ENCODE measurements at places on chromosomes 11 and 22.

- DNase-seq: no peak
Observed at GRCh38 chr11:61087426-61088119, 14.7 kb upstream of the CD5 start.

DNA sequence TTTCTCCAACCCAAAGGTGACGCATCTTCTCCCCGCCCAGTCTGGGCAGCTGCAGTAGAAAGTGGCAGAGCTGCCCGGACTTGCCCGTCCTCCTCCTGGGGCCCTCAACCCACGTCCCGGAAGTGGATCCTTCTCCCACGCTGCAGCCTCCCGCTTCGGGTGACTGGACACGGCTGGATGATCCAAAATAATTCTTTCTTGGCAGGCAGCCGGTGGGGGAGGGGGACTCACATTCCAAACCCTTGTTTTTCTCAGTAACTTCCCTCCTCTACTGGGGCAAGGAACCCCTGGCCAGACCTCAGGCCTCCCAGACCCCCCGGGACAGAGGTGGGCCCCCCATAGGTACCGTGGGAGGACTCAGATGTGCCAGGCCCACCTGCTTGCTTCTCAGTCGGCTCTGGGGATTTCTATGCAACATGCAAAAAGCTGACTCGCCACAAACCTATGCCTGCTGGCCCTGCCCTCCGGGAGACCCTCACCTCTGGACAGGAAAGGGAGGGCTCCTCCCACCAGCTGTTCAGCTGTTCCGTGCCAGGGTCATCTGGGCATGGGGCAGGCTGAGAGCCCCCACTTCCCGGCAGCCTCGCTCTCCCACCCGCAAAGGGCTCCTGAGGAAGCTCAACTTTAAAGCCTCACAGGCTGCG lies 1.4 kb downstream of the PLXNB2 start:
- no peak for DNase-seq

- no peak for DNase-seq
Observed at GRCh38 chr11:83161610-83162199, 4.8 kb downstream of the PCF11 start.

DNA sequence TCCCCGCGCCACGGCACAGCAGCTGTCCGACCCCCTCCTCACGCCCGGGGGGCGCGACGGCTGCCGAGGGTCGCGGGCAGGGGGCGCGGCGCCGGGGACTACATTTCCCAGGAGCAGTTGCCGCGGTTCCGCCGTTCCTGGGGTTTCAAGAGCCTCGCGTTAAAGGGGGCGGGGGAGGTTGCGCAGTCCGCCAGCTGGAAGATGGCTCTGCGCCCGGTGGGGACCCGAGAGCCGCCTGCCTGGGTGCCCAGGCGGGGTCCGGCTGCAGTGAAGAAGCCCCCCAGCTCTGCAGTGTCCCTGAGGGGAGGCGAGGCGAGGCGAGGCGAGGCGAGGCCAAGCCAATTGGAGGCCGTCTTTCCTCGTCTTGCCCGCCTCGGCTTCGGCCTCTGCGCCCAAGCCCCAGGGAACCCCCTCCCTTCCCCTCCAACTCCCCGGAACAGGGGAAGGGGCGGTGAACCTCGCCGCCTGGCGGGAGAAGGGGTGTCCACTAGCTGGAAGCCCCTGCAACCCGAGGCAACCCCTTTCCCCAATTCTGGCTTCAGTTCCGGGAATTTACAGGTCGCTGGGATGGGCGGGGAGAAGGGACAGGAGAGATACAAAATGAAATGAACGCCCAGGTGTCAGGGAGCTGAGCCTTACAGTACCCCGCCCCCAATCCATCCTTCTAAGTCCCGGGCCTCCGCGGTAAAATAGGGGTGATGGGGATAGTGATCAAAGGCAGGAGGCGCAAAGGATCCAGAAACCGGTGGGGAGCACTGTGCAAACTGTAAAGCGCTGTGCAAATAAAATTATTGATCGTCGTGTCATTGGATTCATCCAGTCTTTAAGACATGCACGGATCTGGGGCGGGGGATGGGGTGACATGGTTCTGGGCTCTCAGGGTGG lies 5.2 kb upstream of the GCAT start:
- no peak for DNase-seq

DNA sequence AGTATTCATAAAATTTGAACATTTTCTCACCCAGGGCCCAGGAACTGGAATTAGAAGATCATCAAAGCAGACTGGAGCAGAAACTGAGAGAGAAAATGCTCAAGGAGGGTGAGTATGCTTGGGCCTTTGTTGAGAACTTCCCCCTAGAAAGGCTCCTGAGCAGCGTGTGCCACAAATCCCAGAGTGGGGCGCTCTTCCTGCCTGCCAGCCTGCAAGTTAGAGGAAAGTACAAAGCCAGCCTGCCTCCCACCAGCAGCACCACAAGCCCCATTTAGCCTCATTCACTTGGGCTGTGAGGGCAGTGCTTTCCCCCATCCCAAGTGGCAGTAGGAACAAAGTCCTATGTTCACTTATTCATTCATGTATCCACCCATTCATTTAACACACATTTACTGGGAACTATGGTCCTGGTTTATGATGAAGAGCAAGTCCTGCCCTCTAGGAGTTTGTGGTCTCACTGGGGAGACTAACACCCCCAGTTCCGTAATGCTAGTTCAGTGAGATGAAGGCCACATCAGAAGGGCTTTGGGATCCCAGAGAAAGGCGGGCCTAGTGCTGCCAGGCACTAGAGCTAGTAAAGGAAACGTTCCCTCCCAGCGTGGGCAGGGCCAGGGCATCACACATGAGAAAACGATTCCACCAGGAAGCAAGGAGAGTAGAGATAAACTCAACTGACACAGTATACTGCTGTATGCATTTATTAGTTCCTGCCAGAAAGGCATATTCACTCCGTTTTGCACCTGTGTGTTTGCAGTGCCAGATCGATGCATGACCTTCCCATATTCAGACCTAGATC lies 22.4 kb upstream of the PARVA start:
- DNase-seq: no peak

- no peak for DNase-seq
Observed at GRCh38 chr22:28986366-28986765, 75.3 kb downstream of the C22orf31 start.

GRCh38 chr11:111101881-111102280 lies 143.6 kb upstream of the POU2AF2 start:
- DNase-seq: no peak

DNA sequence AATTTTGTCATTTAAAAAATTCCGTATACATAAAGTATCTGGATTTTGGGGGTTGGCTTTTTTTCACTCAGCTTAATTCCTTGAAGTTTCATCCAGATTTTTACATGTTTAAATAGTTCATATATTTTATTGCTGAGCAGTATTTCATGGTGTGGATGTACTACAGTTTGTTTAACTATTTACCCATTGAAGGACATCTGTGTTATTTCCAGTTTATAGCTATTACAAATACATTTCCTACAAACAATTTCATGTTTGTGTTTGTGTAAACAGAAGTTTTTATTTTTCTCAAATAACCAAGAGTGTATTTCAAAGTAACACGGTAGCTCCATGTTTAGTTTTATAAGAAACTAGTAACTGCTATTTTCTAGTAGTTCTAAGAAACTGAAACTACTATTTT lies 299.7 kb upstream of the ANO3 start:
- DNase-seq: no peak

- DNase-seq: no peak
Observed at GRCh38 chr11:6695377-6695776, 12.2 kb upstream of the MRPL17 start.

DNA sequence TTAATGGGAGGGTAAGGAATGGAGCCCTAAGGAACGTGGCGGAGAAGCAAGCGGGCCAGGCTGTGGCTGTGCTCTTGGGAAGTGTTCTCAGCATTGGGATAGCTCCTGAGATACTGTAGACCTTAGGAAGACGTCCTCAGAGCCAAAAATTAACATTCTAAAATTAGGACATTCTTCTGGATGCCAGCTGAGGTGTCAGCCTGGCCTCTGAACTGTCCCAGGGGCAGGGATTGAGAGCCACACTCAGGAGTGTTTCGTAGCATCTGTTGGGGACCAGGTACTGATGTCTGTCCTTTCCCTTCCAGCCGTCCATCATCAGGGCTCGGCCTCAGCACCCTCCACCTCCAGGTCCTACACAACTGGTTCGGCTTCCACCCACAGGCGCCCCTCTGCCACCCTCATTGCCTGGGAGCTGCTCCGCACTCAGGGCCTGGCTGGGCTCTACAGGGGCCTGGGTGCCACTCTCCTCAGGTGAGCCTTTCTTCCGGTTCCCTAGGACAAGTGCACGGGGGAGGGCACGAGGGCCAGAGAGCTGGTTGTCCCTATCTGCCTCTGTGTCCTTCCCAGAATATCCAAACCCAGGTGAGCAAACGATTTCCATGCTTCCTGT lies 23.6 kb downstream of the SLC25A18 start:
- DNase-seq: no peak

- DNase-seq: no peak
Observed at GRCh38 chr22:44381761-44382115, 69.0 kb upstream of the SHISAL1 start.

DNA sequence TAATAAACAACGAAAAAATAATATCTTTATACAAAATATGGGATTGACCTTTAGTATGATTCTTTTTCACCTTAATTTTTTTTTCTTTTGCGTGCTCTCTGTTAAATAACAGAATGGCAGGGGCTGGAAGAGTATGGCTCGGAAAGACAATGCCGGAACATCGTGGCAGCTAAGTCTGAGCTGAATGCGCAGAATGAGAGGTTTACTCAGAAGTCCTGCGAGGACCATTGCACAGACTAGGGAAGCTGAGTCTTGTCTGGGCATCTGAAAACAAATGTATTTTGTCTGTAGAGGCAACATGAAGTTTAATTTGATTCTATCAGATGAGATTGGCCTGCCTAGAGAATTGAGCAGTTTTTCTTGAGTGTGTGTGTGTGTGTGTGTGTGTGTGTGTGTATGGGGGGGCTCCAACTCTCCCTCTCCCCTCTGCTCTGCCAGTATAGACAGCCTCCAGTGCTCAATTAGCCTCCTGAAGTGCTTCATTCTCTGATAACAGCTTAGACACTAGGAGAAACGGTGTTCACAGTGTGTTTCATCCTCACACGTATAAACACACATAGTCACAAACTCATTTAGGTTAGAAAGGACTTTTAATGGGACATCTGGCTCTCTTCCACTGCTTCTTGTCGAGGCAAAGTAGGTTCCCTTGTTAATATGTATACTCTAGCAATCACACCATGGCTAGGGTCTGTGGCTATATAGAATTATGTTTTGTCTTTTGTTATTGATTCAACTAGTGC lies 244.3 kb upstream of the SORL1-AS1 start:
- no peak for DNase-seq

DNA sequence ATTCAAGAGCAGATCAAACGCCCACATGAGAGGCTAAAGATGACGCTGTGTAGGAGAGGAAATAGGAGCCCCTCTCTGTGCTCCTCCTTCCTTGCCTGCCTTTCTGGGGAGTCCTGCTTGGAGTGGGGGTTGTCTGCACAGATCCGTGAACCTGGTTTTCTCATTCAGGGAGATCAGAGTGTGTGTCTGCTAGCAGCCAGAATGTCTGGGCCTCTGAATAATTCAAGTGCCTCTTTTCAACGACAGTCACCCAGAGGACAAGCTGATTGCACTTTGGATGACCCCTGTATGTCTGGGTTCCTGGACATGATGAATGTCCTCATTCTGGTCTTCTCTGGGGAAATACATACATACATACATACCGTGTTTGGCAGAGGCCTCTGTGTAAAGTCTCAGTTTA lies 592.5 kb upstream of the B3GAT1 start:
- DNase-seq: no peak

GRCh38 chr11:29989174-29989970 lies 27.5 kb downstream of the KCNA4 start:
- no peak for DNase-seq

DNA sequence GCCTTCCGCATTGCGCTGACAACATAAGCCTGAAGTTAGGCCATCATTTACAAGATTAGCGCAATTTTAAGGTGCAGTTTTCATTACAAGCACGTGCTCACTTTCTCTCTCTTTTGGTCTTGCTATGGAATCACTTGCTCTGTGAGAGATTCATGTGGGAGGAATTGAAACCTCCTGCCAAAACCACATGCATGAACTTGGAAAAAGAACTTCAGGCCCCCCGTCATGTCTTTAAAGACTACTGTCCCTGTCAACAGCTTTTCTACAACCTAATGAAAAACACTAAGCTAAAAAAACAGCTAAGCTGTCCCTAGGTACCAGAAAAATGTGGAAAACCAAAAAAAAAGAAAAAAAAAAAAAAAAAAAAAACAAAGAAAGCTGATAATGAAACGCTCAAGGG lies 1707.6 kb upstream of the RAG2 start:
- DNase-seq: no peak

All from stimulated activated CD4-positive, alpha-beta T cell treated with anti-CD3 and anti-CD28 coated beads, Interleukin-1b, Interleukin-23, amount 100 ng/mL, for 4 hours (primary cell).